ENCODE measurements at places on chromosomes 5 and 9.

DNA sequence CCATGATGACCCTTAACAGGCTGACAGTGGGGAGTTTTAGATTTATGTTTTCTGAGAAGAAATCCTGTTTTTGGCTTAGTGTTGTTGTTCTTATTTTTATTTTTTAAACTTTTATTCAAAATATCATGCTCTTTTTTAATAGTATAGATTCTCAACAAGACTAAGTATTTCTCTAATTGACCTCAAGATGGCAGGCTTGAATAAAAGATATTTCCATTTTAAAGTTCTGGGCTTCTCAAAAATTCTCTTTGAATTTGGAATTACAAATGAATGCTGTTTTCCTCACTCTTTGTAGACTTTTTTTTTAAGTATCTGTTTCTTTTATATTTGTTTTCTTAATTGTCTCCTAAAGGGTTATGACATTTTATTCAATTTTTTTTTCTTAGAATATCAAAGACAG lies 50.0 kb upstream of the SH3GL2 start:
- no peak for DNase-seq

GRCh38 chr9:7320139-7320538 lies 479.4 kb downstream of the DMAC1 start:
- no peak for DNase-seq

DNA sequence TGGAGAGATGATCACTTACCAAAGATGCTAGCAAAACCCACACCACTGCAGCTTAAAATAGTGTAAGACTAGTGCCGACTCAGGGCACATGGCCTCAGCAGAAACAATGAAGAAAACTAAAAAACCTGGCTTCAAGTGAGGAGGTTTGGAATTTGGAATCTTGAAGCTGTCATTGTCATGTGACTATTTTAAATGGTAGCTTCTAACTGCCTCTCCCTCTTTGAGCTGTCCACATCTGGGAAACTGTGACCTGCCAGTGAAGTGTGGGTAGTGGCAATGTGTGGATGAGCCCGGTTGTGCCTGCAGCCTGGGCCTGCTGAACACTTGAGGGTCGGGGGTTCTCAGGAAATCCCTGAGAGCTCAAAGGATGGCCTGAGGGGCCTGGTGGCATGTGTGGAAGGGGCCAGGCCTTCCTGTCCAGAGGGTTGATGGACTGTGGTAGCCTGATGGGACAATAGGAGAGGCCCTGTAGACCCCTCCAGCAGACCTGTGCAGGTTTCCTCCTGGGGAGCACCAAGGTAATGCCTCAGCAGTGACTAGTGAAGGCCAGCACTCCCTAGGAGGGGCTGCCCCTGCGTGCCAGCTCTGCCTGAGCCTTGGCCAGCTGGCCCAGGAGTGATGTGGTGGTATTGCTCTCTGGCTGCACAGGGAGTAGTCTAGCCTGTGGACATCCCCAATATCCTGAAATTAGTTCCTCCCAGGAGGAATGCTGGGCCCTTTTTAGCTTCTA lies 13.6 kb downstream of the USP20 start:
- no peak for DNase-seq

- DNase-seq, result no peak
These were observed 1082.9 kb upstream of the CDH18 start for GRCh38 chr5:21070858-21071257.

- DNase-seq, result no peak
These were observed 2.6 kb upstream of the AFAP1L1 start for GRCh38 chr5:149268928-149269557.

GRCh38 chr5:181126841-181127240 lies 4.1 kb downstream of the OR2V1 start:
- no peak for DNase-seq

- no peak for DNase-seq
These were observed 59.5 kb upstream of the FOXI1 start for GRCh38 chr5:170046241-170046640.

Data from dorsolateral prefrontal cortex (tissue), 122 donors.